ENCODE measurements at places on chromosomes 6 and 20.

DNA sequence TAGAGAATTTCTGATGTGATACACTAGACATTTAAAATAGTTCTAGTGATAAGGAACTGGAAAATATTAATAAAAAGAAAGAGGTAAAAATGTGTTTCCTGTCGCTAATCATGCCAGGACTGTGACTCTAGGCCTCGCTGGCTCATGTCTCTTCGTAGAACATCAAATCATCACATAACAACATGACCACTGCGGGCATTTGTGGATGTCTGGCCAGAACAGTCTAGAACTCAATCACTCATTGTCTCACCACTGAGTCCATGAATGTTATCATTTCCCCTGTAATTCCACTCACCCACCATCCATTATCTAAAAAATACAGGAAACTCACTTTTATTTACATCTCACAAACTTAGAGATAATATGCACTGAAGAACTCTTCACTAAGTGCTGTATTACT lies 3.4 kb downstream of the HMGN3 start:
- no peak overlapping the region for H3K27ac ChIP-seq
- peaks cover 7% of the 10 kb centered on the region for H3K4me1 ChIP-seq
- no peaks in the 10 kb centered on the region for H3K36me3 ChIP-seq

DNA sequence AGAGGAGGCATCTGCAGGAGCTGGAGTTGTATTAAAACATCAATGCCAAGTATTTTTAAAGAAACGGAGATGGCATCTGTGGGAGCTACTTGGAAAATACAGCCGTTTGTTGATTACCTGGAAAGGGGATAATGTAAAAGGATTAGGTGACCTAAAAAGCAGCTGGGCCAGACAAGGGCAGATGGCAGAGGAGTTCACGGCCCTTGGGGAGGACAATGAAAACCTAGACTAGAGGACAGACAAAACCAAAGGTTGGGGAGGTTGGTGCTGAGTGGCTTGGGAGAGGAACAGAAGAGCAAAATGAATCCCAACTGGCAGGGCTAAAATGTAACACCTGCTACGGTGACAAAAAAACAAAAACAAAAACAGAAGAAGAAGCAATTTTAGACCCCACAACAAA lies 260.5 kb upstream of the JARID2 start:
- DNase-seq = no peak
- H3K27me3 ChIP-seq = no peaks in the 10 kb centered on the region
- H3K27ac ChIP-seq = no peak overlapping the region
- no peak overlapping the region for H3K4me3 ChIP-seq
- H3K36me3 ChIP-seq = no peaks in the 10 kb centered on the region

GRCh38 chr20:43909720-43910119 lies 4.9 kb upstream of the TOX2 start:
- peaks cover 3% of the 10 kb centered on the region for H3K4me1 ChIP-seq
- H3K27ac ChIP-seq = no peak overlapping the region
- H3K27me3 ChIP-seq = peaks cover 6% of the 10 kb centered on the region

DNA sequence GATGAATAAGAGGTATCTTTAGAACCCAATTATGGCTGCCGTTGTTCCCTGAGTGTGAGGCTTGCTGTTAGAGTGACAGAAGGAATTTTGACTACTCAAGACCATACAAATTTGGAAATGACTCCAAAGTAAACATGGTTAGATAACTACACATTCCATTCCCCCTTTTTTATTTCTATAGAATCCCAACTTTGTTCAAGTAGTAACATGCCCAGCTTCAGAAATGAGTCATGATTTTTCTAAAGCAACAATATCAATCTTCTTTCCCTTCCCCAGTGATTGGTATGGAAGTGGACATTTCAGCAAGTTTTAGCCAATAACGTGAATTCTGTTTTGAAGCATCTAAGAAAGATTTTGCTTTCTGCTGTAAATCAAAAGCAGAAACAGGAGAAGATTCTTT lies 37.8 kb downstream of the HCRTR2 start:
- DNase-seq = no peak
- no peaks in the 10 kb centered on the region for H3K36me3 ChIP-seq
- no peaks in the 10 kb centered on the region for H3K4me1 ChIP-seq
- no peaks in the 10 kb centered on the region for H3K27me3 ChIP-seq

DNA sequence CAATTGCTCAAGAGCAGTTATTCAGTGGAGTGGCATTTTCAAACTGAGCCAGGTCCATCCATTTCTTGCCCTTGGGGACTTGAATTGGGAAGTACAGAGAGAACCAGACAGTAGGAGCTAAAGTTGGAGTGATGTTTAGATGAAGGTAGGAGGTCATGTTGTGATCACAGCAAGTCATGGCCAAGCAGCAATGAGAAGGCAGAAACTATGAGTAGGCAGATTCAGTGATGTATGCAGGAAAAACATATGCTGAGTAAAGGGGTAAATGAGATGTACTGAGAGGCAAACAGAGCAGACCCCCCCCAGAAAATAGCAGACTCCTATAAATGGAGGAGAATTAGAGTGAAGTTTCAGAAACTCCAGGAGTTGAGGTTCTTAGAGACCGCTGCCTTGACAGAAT lies 95.8 kb downstream of the PERP start:
- H3K27me3 ChIP-seq = no peaks in the 10 kb centered on the region
- no peaks in the 10 kb centered on the region for H3K36me3 ChIP-seq
- no peak for DNase-seq
- H3K27ac ChIP-seq = no peak overlapping the region

GRCh38 chr6:163001330-163001729 lies 273.6 kb downstream of the PACRG start:
- DNase-seq = no peak
- H3K27ac ChIP-seq = no peak overlapping the region
- H3K4me3 ChIP-seq = no peak overlapping the region
- H3K27me3 ChIP-seq = no peaks in the 10 kb centered on the region
- no peaks in the 10 kb centered on the region for H3K36me3 ChIP-seq

All from effector memory CD4-positive, alpha-beta T cell (primary cell).